ENCODE measurements at places on chromosomes 7 and 10.
A peak's percentile ranks its signal among the peaks of the same experiment; 100 is the strongest.

DNA sequence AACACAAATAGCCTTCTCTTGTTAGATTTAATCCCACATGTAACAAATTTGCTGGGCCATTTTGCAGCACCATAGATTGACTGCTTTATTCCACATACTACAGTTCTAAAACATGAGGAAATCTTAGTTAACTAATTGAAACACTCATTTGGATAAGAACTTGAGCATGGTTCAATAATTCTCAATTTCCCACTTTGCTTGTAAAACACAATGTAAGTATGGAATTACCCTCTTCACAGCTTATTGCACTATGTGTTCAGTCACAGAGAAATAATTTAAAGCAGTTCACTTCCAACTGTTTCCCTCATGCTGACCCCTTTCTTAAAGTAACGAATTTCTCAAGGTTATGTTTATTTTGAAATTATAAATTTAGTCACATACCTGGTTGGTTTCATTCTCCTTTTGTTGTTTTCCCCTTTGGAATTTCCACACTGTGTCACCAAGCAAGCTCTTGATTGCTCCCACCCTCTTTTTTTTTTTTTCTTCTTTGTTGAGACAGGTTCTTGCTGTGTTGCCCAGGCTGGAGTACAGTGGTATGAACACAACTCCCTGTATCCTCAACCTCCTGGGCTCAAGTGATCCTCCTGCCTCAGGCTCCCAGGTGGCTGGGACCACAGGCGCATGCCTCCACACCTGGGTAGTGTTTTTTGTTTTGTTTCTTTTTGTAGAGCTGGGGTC lies 425.4 kb downstream of the EXOC4 start:
- DNase-seq = no peak

DNA sequence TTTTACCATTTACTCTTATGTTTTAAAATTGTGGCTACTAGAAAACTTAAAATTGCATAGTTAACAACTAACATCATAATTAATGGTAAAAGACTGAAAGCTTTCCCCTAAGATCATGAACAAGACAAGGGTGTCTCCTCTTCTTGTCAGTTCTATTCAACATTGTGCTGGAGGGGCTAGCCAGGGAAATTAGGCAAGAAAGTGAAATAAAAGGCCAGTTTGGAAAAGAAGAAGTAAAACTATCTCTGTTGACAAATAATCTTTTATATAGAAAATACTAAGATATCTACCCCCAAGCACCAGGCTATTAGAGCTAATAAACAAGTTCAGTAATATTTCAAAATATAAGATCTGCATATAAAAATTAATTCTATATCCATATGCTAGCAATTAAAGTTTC lies 46.9 kb upstream of the MXI1 start:
- DNase-seq = no peak

- no peak for DNase-seq
These were observed 373.1 kb downstream of the THSD7A start for GRCh38 chr7:11458736-11459483.

DNA sequence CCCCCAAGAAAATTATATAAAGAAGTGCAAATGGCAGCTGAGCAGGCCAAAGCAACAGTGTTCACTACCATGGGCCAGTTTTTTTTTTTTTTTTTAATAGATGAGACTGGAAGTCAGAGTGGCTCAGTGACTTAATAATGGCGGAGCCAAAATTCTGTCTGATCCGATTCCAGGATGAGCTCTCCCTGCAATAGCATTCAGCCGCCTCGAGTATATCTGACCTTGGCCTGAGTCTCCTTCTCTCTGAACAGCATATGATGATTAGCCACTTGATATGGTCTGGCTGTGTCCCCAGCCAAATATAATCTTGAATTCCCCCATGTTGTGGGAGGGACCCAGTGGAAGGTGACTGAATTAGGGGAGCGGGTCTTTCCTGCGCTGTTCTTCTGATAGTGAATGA lies 76.7 kb upstream of the PRLHR start:
- no peak for DNase-seq

DNA sequence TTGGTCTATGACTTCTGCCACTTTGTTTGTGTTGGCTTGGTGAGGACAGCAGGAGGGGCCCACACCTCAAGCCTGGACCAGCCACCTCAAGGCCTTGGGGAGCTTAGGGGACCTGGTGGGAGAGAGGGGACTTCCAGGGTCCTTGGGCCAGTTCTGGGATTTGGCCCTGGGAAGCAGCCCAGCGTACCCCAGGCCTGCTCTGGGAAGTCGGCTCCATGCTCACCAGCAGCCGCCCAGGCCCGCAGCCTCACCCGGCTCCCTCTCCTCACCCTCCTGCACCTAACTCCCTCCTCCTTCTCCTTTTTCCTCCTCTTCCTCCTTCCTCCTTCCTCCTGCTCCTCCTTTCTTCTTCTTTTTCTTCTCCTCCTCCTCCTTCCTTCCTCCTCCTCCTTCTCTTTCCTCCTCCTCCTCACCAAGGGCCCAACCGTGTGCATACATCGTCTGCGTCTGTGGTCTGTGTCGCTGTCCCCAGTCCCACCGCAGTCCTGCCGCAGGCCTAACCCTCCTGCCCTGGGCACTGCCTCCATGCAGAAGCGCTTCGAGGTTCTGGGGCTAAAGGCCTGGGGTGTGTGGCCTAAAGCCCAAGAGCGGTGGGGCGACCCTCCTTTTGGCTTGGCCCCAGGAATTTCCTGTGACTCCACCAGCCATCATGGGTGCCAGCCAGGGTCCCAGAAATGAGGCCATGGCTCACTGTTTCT lies 5.3 kb downstream of the EN2 start:
- no peak for DNase-seq

DNA sequence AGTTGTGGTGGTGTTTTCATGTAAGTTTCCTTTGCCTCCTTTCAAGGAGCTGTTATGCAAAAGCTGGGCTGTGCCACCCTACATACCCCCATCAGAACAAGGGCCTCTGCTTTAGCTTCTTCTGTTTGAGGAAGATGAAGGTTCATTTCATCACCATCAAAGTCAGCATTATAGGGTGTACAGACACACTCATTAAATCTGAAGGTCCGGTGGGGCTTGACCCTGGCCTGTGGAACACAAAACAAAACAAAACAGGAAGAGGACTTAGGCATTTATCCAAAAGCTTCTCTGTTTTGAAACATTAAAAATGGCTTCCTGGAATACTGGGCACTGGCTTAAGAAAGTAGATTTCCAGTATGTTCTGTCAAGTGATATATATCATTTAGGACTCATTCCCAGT lies 15.8 kb downstream of the POLR3A start:
- no peak for DNase-seq

GRCh38 chr10:78948621-78949030 lies 120.1 kb upstream of the ZMIZ1 start:
- no peak for DNase-seq

GRCh38 chr10:1059902-1060301 lies 3.7 kb downstream of the WDR37 start:
- DNase-seq = no peak

DNA sequence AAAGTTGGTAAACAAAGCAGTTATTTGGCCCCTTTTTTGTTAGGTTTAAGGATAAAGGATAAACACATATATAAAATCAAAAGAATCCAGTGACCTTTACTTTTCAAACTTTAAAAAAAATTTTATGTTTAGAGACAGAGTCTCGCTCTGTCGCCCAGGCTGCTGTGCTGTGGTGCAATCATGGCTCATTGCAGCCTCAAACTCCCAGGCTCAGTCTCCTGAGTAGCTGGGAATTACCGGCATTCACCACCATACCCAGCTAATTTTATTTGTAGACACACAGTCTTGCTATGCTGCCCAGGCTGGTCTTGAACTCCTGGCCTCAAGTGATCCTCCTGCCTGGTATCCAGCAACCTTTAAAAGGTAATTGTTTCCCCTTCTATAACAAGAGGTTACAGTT lies 31.3 kb downstream of the GNA12 start:
- DNase-seq = no peak

DNA sequence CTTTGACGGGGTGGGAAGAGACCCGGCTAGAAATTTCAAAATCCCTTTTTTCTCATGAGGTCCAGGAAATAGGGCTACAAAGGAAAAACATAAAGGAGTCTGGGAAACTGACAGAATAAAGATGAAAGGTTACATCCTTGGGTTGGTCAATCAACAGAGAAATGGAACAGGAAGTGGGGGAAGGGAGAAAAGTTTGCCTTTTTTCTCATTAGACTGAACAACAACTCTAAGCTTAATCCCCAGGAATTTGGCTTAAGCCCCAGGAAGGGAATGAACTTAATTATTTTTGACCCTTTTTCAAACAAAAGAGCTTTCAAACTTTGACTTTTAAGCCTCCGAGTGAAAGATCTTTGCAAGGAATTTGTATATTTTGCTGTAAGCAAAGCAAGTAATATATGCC lies 32.7 kb downstream of the LGI1 start:
- DNase-seq = no peak

GRCh38 chr10:70513848-70514309 lies 35.3 kb downstream of the PALD1 start:
- DNase-seq = no peak

GRCh38 chr10:114306116-114306973 lies 67.3 kb downstream of the VWA2 start:
- DNase-seq = no peak

DNA sequence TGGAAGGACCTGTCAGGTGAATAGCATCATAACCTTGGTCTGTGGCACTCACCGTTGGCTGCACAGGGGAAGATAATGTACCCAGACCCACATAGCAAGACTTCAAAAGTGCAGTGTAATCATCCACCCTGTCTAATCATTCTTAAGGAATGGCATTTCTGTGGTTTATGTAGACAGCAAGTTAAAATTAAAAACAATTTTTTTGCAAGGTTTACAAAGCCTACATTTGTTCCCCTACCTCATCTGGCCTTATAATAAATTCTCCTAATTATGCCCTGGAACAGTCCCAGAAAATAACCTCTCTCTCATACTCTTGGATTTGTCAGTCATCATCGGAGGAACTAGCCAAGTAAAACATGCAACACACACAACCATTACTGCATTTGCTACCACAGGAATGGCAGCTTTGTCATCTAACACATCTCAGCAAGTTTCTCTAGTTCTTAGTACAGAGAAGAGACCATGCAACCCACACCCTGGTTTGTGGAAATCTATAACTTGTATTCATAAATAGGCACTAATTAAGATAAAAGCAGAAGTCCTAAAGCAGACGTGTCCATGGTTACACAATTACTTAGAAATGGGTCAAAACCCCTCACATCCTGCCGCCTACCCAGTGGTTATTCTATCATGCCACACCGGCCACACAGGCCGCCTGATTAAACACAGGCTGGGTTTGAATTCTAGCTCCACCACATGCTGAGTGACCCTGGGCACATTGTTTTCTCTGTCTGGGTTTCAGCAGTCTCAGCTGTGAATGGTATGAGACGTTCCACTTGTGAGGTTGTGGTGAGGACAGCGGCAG lies 19.1 kb downstream of the ABLIM1 start:
- DNase-seq = no peak

- no peak for DNase-seq
These were observed 2.4 kb upstream of the CFAP69 start for GRCh38 chr7:90242369-90243168.

DNA sequence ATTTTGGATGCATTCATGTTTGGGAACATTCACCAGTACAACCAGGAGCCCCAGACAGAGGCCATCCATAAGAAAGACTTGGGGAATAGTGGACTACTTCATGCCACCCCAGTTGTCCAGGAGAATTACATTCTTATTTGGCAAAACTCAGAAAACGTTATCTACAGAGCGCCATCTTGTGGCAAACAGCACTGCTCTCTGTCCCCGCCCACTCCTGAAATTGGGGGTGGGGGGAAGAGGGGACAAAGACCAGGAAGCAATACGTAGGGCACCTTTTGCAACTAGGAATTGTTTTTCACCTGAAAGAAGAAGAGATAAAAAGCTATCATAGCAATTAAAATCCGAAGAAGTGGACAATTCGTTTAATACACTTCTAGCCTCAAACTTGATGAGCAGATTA lies 134.6 kb upstream of the MGMT start:
- peak; percentile 32 for DNase-seq

DNA sequence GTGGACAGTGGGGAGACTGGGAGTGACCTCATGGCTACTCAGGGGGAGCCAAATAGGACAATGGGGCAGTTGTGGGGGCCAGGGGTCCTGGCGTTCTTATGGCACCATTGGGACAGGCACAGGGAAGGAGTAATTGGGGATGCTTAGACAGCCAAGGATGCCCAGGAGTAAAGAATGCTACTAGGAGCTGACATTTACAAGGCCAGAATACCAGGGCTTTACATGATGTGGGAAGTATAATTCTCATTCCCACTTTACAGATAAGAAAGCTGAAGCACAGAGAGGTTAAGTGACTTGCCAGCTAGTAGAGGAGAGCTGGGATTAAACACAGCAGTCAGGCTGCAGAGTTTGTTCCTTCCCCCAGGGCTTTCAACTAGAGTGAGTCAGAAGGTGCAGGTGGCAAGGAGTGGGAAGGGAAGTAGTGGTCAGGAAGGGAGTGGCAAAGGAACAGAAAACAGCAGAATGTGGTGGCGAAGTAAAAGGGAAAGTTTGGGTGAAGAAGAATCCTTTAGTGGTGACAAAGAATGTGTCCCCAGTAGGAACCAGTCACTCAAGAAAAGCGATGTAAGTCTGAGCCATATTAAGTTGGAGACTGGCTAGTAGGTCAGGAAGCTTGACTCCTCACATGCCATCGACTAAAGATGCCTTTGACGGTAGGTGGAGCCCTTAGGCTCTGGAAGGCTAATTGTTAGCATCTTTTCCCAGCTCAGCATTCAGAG lies 32.8 kb downstream of the CPVL start:
- no peak for DNase-seq

Data from CD8-positive, alpha-beta memory T cell (primary cell).